ENCODE measurements at places on chromosomes 12 and 14. TPM values are rescaled to one million over a fixed set of nuclear protein-coding genes. Genes with fewer than 3 reads are reported as not detected.

The IFI27 gene
- total RNA-seq, result 11.3 TPM

The HOXC9 gene
- total RNA-seq, result 5.9 TPM

The MMP19 gene
- 4.2 TPM for total RNA-seq

The KRT83 gene
- total RNA-seq, result not detected

The CLECL1 gene
- not detected for total RNA-seq

The KRT77 gene
- total RNA-seq, result not detected

The CLEC6A gene
- total RNA-seq, result not detected

The DDX55 gene
- 24.9 TPM for total RNA-seq

The PLA2G1B gene
- not detected for total RNA-seq

The MANSC4 gene
- total RNA-seq, result not detected

The NFKBIA gene
- 97.9 TPM for total RNA-seq

The PA2G4 gene
- 184 TPM for total RNA-seq

The GRIP1 gene
- not detected for total RNA-seq

The COCH gene
- total RNA-seq, result 0.12 TPM

The TMEM30B gene
- not detected for total RNA-seq

The OASL gene
- total RNA-seq, result 3.0 TPM

The TDRD9 gene
- total RNA-seq, result not detected

The C12orf57 gene
- 274 TPM for total RNA-seq

The LRP1-AS gene
- total RNA-seq, result not detected

The SLC17A8 gene
- not detected for total RNA-seq

The EEF1AKMT3 gene
- total RNA-seq, result 5.3 TPM

The GPD1 gene
- 0.39 TPM for total RNA-seq

The SIX6 gene
- not detected for total RNA-seq

The KNTC1 gene
- 57.9 TPM for total RNA-seq

The ANO4 gene
- total RNA-seq, result 1.1 TPM

The ZFHX2 gene
- not detected for total RNA-seq

All from RPMI7951 (cell line).